H4 (cell line): ENCODE measurements at places on chromosomes 1 and 21. TPM values are rescaled to one million over a fixed set of nuclear protein-coding genes. Genes with fewer than 3 reads are reported as not detected.

Gene LAD1
- not detected in 2 replicates for total RNA-seq

Gene AMY1C
- not detected in 2 replicates for total RNA-seq

Gene GCSAML
- 0.29 and 1.9 TPM in 2 replicates for total RNA-seq

Gene CERS2
- total RNA-seq, result 97.8 and 110 TPM in 2 replicates

Gene LCE1E
- total RNA-seq, result not detected in 2 replicates

DNA sequence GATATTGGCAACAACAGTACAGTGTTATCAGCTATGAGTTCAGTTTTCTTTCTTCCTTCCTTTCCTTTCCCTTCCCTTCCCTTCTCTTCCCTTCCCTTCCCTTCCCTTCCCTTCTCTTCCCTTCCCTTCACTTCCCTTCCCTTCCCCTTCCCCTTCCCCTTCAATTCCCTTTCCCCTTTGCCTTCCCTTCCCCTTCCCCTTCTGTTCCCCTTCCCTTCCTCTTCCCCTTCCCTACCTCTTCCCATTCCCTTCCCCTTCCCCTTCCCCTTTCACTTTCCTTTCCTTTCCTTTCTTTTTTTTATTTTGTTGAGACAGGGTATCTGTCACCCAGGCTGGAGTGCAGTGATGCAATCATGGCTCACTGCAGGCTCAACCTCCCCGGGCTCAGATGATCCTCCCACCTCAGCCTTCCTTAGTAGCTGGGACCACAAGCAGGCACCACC, 72.3 kb upstream of the CAPZB start:
- no peak for DNase-seq
